T-cell (primary cell): ENCODE measurements at places on chromosomes 6 and 20. TPM values are rescaled to one million over a fixed set of nuclear protein-coding genes. Genes with fewer than 3 reads are reported as not detected.

C6orf163 gene
- total RNA-seq = 4.3 TPM

SPO11 gene
- total RNA-seq = not detected

RCAN2 gene
- 1.7 TPM for total RNA-seq

- no peak overlapping the region for H3K27ac ChIP-seq
- no peaks in the 10 kb centered on the region for H3K27me3 ChIP-seq
- DNase-seq = no peak
- H3K4me3 ChIP-seq = no peak overlapping the region
- H3K36me3 ChIP-seq = peaks cover 2% of the 10 kb centered on the region
Measured at GRCh38 chr6:137157601-137158000, 15.8 kb downstream of the IL22RA2 start.

GRCh38 chr20:63977739-63978276, 1.6 kb downstream of the SAMD10 start:
- H3K27ac ChIP-seq = peak overlapping the region; percentile 71
- H3K36me3 ChIP-seq = peaks cover 18% of the 10 kb centered on the region
- DNase-seq = no peak
- H3K4me1 ChIP-seq = peaks cover 35% of the 10 kb centered on the region

- no peaks in the 10 kb centered on the region for H3K4me1 ChIP-seq
- H3K4me3 ChIP-seq = no peak within 1 kb of the TSS
- H3K36me3 ChIP-seq = no peaks in the 10 kb centered on the region
- no peak for DNase-seq
Measured at GRCh38 chr6:142132625-142133024, at the start of gene GJE1. TSS of gene GJE1 (plus strand) at chr6:142132925. CDS start at chr6:142133159, 234 bp downstream.

DNA sequence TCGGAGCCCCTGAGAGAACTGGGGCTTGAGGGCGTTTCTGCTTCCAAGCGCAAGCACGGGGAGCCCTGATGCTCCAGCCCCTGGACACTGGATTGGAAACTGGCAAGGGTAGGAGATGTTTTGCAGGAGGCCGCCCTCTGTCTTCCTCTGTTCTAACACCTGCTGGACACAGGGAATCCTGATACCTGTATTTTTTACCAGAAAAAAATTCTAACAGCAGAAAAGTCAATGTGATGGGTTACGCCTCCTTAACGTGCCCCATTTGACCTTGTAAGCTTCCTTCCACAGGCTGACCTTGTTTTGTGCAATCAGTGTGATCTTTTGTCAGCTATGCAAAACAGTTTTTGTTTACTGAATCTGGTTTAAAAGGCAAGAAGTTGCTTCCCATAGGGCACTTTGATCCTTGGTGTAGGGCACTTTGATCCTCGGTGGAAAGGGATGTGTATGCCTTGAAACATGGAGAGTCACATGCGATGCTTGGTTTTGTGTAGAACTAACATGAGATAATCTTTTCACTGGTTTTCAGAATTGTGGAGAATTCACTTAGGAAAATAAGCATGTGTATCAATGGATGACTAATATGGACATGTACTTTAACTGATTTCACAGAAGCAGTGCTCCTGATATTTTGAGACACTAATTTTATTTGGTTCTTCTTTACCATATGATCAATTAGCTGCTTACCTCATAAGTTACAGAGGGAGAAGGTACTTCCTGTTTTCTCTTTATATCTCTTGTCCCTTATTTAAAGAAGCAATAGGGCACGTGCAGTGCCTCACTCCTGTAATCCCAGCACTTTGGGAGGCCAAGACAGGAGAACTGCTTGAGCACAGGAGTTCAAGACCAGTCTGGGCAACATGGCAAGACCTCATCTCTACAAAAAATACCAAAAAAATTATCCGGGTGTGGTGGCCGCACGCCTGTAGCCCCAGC, 59.9 kb upstream of the MAP3K4 start:
- H3K27ac ChIP-seq = no peak overlapping the region
- no peak for DNase-seq
- peaks cover 9% of the 10 kb centered on the region for H3K4me1 ChIP-seq
- peaks cover 12% of the 10 kb centered on the region for H3K27me3 ChIP-seq
- H3K36me3 ChIP-seq = no peaks in the 10 kb centered on the region
- H3K4me3 ChIP-seq = no peak overlapping the region

DNA sequence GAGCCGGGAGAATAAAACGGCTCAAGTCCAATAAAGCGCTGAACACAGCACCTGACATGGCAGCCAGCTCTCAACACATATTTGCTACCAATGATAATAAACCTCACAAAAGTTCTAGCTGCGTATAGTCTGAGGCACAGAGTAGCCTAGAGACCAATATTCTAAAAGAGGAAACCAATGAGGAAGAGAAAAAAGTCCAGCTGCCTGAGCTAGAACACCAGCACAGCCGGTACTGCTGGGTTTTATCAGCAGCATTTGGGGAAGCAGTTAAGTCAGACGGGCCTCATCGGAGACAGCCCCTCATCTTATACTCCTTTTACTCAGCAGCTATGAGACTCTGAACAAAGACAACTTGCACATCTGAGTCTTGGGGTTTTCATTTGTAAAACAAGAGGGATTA, 2.4 kb upstream of the RTF2 start:
- peaks cover 47% of the 10 kb centered on the region for H3K4me1 ChIP-seq
- peaks cover 2% of the 10 kb centered on the region for H3K36me3 ChIP-seq
- H3K27me3 ChIP-seq = no peaks in the 10 kb centered on the region
- no peak overlapping the region for H3K4me3 ChIP-seq
- DNase-seq = no peak
- H3K27ac ChIP-seq = no peak overlapping the region
